Activated CD8-positive, alpha-beta memory T cell treated with anti-CD3 and anti-CD28 coated beads, Interleukin-2, amount 50 U/mL, for 48 hours (primary cell): ENCODE measurements at places on chromosomes 6 and 20.

- DNase-seq = no peak
Measured at GRCh38 chr20:40710603-40711002, 21.6 kb upstream of the MAFB start.

- no peak for DNase-seq
Measured at GRCh38 chr6:131840936-131841583, 33.2 kb downstream of the ENPP1 start.

GRCh38 chr6:13531956-13532355 lies 42.4 kb upstream of the SIRT5 start:
- DNase-seq = no peak

DNA sequence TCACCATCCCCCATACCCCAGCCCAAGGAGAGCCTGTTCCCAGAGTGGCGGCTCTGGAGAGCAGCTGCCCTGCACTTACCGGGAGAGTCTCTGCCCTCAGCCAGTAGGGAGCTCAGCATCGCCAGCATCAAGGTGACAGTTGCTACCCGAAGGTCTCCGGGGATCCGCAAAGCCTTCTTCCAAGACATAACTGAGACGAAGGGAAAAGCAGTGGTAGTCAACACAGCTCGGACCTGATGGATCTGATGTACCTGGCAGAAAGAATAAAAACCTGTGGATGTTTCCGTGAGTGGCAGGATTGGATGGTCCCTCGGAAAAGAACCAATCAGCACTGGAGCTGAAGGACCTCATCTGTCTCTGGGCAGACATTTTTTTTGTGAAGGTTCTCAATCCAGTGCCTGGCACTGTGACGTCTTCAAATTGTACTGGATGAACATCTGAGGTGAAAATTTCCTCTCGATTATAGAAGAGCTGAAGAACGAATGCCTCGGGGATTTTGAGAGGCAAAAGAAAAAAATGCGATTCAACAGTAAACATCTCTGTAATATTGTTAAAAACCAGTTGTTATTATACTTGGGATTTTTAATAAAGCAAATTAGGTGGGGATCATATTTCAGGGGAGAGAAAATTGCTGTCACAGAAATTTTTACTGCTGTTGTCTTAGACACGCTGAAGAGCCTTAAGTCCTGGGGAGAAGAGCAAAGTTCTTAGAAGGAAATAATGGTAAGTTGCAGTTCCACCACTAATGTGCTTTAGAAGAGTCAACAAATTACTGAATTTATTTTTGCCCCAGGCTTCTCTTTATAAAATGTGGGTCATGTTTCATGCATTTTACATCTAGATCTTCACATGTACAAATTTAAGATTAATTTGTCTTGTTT lies at the start of gene HLA-DQB1:
Gene HLA-DQB1, minus strand, starts transcription at position 238 of the 881 bp plus-strand sequence. Its CDS starts 50 bp downstream, at position 188.
- DNase-seq = peak; percentile 56

- no peak for DNase-seq
Measured at GRCh38 chr20:25576783-25577530, 8.4 kb downstream of the NINL start.

DNA sequence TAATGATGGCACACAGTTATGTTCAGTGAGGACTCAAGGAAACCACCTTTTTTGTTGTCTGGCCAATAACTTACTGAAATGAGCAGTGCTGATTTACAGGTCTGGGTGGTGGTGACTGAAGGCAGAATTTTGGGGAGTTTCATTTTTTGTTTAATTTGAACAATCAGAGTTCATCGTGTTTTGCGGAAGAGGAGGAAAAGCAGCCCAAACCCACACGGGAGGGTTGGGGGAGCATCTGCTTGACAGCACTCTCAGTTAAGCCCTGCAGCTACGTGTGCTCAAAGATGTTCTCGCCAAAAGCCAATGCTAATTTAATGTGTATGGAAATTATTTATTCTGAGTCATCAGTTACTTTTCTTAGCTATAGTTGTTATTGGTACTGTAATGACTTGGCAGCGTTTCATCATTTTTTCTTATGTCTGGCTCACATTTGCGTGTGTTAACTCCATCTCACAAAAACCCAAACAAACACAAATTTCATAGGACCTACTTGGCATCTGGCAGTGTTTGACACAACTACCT lies 89.2 kb downstream of the UST start:
- peak; percentile 56 for DNase-seq

GRCh38 chr20:50969435-50969834 lies 10.8 kb downstream of the MOCS3 start:
- DNase-seq = peak; percentile 15

DNA sequence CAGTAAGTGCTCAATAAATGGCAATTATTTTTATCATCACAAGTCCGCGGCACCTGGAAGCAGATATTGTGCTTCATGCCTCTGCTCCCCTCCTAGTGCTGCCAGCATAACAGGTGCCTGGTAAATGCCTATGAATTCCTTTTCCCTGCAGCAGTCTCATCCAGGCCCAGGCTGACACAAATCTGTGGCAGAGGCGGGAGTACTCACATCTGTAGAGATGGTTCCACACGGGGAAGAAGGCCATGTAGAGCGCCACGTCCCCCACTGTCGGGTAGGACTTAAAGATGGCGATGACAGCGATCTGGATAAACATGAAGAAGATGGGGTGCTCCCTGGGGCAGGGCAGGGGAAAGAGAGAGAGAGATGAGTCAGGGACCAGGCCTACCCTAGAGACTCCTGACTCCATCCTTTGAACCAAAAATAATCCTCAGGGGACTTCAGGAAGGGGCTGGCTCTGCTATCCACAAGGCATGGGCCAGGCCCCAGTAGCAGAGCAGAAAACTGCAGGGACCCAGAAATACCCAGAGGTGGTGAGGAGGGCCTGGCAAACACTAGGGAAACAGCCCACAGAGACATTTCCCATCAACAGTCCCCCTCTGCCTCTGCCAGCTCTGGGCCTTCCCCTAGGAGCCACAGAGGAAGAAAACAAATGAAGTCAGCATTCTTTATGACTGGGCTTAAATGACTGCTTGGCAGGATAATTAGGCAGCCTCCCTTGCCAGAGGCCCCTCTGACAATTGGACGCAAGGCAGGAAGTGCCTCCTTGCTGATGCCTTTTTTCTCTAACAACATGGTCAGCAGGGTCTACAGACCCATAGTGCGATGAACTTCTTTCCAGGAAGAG lies 23.0 kb downstream of the MAP1LC3A start:
- peak; percentile 58 for DNase-seq

DNA sequence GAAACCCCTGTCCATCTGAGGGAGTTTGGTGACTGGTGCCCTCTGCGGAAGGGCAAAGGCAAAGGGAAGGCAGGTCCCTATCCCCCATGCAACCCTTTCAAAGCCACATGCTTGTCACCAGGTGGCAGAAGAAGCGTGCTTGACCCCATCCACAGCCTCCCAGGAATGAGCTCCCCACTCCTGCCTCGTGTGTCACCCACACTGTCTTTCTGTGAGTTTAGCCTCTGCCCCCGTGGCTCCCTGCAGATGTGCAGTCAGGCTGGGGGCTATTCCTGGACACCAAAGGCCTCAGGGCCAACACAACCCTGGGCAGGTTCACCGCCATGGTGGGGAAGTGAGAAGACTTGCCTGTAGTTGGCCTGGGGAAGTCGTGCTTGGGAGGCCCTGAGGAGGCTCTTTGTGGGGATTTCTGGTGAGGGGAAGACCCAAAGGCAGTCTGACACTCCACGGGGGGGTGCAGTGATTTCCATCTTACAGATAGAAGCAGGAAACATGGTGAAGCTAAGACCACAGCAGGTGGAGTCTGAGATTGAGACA lies 16.6 kb upstream of the PCMTD2 start:
- no peak for DNase-seq

GRCh38 chr6:120947111-120947510 lies 387.2 kb downstream of the TBC1D32 start:
- no peak for DNase-seq

DNA sequence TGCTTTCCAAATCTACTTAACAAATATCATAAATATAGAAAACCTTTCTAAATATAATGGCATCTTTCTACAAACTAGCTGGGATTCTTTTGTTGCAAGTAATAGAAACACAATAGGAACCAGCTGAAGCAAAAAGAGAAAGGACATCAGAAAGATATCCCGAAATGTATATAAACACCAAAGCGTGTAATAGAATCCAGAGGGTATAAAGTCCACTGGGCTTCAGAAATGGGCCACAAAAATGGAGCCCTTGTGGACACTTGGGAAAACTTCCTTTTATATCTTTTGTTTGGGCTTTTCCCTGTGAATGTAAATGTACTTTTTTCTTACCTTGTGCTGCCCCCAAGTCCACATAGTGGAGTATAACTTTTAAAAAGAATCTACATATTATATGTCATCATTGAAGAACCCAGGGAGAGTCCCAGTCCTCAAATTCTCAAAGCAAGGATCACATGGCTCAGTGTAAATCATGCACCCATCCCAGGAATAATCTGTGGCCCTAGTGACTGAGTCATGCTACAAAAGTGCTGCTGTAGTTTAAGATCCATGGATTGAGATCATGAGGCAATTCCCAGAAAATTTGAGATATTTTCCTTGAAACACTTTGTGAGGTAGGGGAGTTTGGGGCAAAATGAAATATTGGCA lies 457.0 kb downstream of the EPM2A start:
- DNase-seq = no peak
